Right ventricle myocardium inferior (tissue), 1 donor: ENCODE measurements at places on chromosomes 13 and 19. TPM values are rescaled to one million over a fixed set of nuclear protein-coding genes. Genes with fewer than 3 reads are reported as not detected.

Gene MED26
- total RNA-seq, result 6.1 TPM

Gene IGFL3
- total RNA-seq, result not detected

- no peak for DNase-seq
Observed at GRCh38 chr19:13691569-13692435, 72.5 kb upstream of the MRI1 start.

DNA sequence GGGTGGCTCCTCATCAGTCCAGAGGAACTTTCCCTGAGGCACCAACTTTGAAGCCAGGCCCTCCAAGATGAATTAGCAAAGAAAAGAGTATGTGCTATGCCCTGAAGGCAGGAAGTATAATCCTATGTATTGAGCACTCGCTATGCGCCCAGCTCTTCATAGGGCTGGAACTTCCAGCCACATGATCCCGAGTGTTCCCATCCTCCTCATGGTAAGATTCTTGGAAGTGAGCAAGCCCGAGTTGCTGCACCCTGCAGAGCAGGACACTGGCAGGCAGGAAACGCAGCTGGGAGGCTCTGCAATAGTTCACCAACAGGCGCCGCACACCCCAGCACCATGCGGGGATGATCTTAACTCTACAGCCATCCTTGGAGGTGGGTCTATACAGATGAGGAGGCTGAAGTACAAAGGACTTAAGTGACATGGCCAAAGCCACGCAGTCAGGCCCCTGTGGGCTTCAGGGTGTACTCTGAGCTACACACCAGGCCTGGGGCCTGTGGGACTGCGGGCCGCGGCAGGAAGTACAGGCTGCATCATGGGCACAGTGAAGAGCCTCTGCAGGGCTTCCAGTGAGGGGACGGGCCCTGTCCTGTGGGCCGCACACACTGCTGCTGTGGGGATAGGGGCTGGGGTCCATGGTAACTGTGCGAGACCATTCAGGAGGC, 25.1 kb downstream of the C19orf47 start:
- no peak for DNase-seq

DNA sequence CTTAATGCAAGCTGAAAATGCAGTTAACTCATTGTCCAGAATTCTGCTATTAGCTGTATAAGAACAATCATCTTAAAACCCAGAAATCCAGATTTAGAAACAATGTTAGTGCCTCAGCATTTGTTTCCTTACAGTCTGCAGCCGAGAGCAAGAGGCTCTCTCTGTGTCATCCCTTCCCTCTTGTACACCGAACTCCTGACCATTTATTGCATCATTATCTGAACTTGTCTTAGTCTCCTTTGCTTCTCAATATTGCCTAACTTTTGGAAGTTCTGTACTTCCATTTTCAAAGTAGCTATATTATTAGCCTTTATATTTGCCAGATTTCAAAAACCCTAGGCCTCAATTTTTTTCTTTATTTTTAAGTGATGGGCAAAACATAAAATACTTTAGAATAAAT, 27.1 kb downstream of the RNASEH2B start:
- DNase-seq, result no peak

GRCh38 chr19:55418185-55418584, 10.6 kb upstream of the UBE2S start:
- no peak for DNase-seq

DNA sequence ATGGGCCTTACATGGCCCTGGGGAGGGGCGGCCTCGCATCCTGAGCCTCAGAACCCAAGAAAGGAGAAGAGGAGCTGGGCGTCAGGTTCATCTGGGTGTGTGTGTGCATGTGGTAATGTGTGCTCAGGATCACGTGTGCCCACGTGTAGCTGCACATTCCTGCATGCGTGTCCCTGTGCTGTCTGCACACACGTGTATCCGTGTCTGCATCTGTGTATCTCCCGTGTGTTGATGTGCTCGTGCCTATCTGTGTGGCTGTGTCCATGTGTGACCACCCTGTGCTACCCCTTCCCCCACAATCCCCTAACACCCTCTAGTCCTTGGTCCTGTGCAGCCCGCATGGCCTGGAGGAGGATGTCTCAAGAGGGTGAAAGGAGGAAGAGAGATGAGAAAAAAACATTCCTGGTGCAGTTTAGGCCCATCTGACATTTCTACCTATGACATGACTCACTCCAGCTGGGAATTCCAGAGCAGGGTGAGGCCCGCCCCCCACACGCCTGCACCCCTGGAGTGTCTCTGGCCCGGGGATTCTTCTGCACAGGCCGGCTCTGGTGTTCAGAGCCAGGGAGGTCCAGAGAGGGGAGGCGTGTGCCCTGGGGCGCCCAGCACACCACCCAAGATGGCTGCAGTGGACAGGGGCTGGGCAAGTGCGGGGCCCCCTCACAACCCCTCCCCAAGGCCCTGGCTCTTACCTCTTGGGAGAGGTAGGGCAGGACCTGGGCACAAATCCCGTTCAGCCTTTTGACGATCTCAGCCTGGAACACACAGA, 7.1 kb downstream of the TLE5 start:
- peak; percentile 39 for DNase-seq
